ENCODE measurements at places on chromosomes 4 and X. TPM values are rescaled to one million over a fixed set of nuclear protein-coding genes. Genes with fewer than 3 reads are reported as not detected.
A peak's percentile ranks its signal among the peaks of the same experiment; 100 is the strongest.

GRCh38 chrX:103607364-103608305 lies at the start of gene TCEAL3:
Gene TCEAL3, plus strand, starts transcription at chrX:103607963. Its CDS starts 1,102 bp downstream, at chrX:103609065.
- peak; percentile 55 for DNase-seq

GRCh38 chr4:150411520-150411919 lies 170.4 kb upstream of the MAB21L2 start:
- DNase-seq, result no peak

GRCh38 chr4:48187813-48188212 lies 53.8 kb upstream of the TXK start:
- DNase-seq, result no peak

RPGR gene
- 14.8 TPM for total RNA-seq

MAGEA10 gene
- not detected for total RNA-seq

- no peak for DNase-seq
These were observed 18.9 kb upstream of the ABLIM2 start for GRCh38 chr4:8177552-8177951.

FUNDC1 gene
- total RNA-seq, result 9.2 TPM

GRCh38 chr4:48503233-48504025 lies 13.4 kb downstream of the ZAR1 start:
- no peak for DNase-seq

DNA sequence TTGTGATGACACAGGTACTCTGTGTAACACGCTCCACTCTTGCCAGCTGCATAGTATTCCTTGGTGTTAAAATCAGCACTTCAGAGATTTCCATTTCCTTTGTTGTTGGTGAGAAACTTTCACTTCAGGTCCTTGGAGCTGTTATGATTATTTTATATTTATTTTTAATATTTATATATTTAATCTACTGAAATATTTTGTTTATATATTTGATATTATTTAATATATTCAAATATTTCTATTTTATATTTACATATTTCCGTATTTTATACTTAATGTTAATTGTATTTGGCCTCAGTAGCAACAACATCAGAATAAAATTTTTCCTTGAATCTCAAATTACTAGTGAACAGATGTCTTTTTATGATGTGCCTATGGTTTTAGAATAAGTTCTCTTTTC lies 225.3 kb downstream of the MAGEB17 start:
- no peak for DNase-seq

GRCh38 chr4:12118651-12119213 lies 690.0 kb upstream of the HS3ST1 start:
- no peak for DNase-seq

GRCh38 chr4:150784305-150784704 lies 202.4 kb downstream of the MAB21L2 start:
- DNase-seq, result no peak

GRCh38 chr4:79598801-79599200 lies 190.8 kb upstream of the GK2 start:
- DNase-seq, result no peak

DNA sequence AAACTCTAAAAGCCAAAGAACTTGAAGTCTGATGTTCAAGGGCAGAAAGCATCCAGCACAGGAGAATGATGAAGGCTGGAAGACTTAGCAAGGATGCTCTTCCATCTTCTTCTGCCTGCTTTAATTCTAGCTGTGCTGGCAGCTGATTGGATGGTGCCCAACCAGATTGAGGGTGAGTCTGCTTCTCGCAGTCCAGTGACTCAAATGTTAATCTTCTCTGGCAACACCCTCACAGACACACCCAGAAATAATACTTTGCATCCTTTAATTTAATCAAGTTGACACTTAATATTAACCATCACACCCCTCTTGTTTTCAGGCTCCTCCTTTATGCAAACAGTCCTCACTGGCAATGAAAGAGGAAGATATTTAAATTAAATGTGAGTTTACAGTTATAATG lies 321.7 kb downstream of the TEX13C start:
- no peak for DNase-seq

PRDM5 gene
- 9.6 TPM for total RNA-seq

- DNase-seq, result no peak
These were observed 2.7 kb downstream of the SPINK2 start for GRCh38 chr4:56818797-56819196.

GRCh38 chr4:26132858-26133257 lies 188.0 kb upstream of the RBPJ start:
- DNase-seq, result no peak

MRFAP1 gene
- total RNA-seq, result 97.9 TPM

DNA sequence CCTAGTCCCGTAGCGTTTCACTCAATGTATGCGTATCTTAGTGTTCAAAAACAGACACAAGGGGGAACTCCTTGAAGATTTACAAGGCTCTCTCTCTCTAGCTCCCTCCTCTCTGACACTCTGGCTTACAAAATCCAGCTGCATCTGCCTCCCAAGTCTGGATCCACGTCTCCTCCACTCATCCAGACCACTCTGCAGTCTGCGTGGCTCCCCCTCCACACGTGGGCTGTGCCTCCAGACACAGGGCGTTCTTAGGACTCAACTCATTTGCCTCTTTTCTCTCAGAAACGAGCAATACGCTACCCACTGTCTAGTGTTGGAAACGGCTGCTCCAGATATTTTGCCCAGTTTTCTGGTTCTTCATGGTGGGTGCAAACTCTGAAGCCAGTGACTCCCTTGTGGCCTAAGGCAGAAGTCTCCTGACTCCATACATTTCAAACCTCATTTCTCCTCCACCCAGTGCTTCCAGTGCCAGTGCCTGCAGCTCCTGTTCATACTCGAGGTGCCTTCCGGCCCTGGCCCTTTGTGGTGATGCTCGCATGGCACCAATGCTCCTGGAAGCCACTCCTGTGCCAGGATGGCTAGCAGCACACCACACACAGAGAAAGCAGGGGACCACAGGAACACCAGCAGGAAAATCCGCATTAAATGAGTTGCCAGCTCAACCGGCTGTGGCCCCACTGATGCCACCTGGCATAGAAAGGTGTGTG lies 24.1 kb downstream of the NAT8L start:
- DNase-seq, result no peak

- DNase-seq, result no peak
These were observed 118.5 kb downstream of the PLS3 start for GRCh38 chrX:115679460-115679859.

DNA sequence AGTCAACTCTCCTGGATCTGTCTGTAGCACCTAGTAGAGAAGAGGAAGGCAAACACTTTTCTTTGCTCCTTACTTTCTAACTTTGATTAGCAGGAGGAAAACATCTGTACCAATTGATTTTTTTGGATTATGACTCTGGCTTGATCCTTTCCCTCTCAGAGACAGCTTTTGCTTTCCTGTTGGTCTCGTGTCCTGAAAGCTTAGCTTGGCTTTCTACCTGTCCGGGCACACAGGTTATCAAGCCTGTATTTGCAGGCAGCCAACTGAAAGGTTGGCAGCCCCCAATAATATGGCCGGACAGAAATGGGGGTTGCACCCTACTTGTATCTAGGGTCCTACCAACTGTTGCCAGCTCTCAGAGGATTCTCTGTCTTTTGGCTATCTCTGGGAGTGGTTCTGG lies 43.1 kb upstream of the LAMP2 start:
- DNase-seq, result no peak

GRCh38 chr4:148510211-148510610 lies 68.0 kb upstream of the NR3C2 start:
- DNase-seq, result no peak

NDNF gene
- 0.52 TPM for total RNA-seq

DNA sequence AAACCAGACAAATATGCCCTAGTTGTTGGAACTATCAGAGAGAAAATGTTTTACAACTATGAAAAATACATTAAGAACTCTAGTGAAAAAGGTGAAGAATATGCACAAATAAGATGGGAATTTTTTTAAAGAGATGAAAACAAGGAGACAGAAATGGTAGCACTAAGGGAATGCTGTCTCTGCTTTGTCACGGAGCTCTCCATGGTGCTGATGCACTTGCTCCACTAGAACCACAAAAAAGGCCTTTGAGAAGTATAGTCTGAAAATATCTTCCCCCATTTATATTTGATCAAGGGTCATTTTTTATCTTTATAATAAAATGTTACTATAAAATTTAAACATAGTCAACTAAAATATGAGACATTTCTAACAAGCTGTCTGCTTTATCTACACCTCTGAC lies 1655.5 kb upstream of the AGA start:
- DNase-seq, result no peak

- no peak for DNase-seq
These were observed 389.6 kb upstream of the MAOA start for GRCh38 chrX:43266487-43266886.

APEX2 gene
- total RNA-seq, result 5.2 TPM
